Sigmoid colon (tissue), 7 donors: ENCODE measurements at places on chromosomes 5 and 9. TPM values are rescaled to one million over a fixed set of nuclear protein-coding genes. Genes with fewer than 3 reads are reported as not detected.

DNA sequence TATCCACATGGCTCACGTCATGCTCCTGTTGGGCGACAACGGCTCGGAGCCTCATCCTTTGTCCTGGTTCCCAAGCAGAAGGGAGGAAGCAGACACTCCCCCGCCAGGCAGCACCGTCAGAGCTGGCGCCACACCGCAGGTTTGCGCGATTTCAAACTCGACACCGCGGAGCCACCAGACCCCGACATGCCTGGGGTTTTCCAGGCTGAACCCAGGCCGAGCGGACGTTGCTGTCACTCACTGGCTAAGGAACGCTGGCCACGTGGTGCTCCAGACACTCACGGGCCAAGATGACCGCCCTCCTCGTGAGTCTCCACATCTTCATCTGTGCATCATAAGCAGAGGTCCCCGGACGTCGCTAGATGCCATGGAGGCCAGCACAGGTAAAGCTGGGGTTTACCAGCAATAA lies 9.0 kb downstream of the TERT start:
- no peak for DNase-seq
- H3K27ac ChIP-seq, result no peak overlapping the region

- no peaks in the 10 kb centered on the region for H3K4me1 ChIP-seq
- no peak overlapping the region for H3K4me3 ChIP-seq
- DNase-seq, result no peak
- no peak overlapping the region for H3K27ac ChIP-seq
- H3K36me3 ChIP-seq, result no peaks in the 10 kb centered on the region
- no peaks in the 10 kb centered on the region for H3K27me3 ChIP-seq
These were observed 538.5 kb upstream of the WWC1 start for GRCh38 chr5:167752936-167753335.

- H3K27me3 ChIP-seq, result no peaks in the 10 kb centered on the region
- no peak overlapping the region for H3K4me3 ChIP-seq
- DNase-seq, result no peak
- no peaks in the 10 kb centered on the region for H3K36me3 ChIP-seq
- no peaks in the 10 kb centered on the region for H3K4me1 ChIP-seq
- H3K27ac ChIP-seq, result no peak overlapping the region
These were observed 224.6 kb downstream of the GABBR2 start for GRCh38 chr9:98484162-98484561.

GRCh38 chr5:178394074-178394473 lies 161.5 kb upstream of the PHYKPL start:
- H3K4me3 ChIP-seq, result no peak overlapping the region
- H3K4me1 ChIP-seq, result no peaks in the 10 kb centered on the region
- no peaks in the 10 kb centered on the region for H3K36me3 ChIP-seq
- no peak overlapping the region for H3K27ac ChIP-seq

DNA sequence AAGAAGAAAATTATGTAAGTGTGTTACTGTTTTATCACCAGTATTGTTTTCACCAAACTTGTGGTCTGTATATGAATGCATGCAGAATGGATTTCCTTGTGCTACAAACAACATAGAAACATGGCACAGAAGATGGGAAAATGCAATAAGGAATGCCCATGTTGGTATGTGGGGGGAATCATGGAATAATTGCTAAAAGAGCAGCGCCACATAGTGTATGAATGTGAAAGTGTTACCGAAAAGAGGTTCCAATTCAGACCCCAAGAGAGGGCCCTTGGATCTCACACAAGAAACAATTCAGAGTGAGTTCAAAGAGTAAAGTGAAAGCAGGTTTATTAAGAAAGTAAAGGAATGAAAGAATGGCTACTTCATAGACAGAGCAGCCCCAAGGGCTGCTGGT lies 26.4 kb upstream of the TYRP1 start:
- no peak overlapping the region for H3K4me3 ChIP-seq
- no peaks in the 10 kb centered on the region for H3K4me1 ChIP-seq
- H3K27me3 ChIP-seq, result no peaks in the 10 kb centered on the region
- no peak overlapping the region for H3K27ac ChIP-seq
- H3K36me3 ChIP-seq, result no peaks in the 10 kb centered on the region

DNA sequence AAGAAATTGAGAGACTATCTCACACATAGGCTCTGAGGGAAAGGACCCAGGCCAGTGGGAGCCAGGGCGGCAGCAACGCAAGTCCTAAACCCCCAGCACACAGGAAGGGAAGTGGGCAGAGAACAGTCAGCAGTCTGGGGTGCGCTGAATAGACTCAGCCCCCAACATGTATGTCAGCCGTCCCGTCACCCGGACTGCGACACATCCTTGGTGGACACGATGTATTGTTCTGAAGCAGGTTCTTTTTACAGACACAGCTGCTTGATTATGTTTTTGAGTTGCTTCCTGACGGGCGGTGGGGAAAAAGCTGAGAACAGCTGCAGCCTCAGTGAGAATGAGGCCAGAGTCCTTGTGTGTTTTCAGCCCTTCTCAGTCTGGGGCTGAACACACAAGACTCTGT lies 64.1 kb upstream of the CXCL14 start:
- H3K27me3 ChIP-seq, result no peaks in the 10 kb centered on the region
- DNase-seq, result no peak
- no peaks in the 10 kb centered on the region for H3K4me1 ChIP-seq
- no peak overlapping the region for H3K4me3 ChIP-seq
- H3K36me3 ChIP-seq, result no peaks in the 10 kb centered on the region
- H3K27ac ChIP-seq, result no peak overlapping the region

- no peak overlapping the region for H3K27ac ChIP-seq
- H3K27me3 ChIP-seq, result peaks cover 7% of the 10 kb centered on the region
- DNase-seq, result no peak
- H3K4me1 ChIP-seq, result no peaks in the 10 kb centered on the region
- H3K36me3 ChIP-seq, result no peaks in the 10 kb centered on the region
These were observed 35.3 kb upstream of the PHYKPL start for GRCh38 chr5:178267876-178268275.

Gene DUSP1
- 695 TPM for total RNA-seq

Gene CDC20B
- total RNA-seq, result not detected

Gene ZDHHC11
- total RNA-seq, result 8.0 TPM
